ENCODE measurements at places on chromosomes 16 and 17. TPM values are rescaled to one million over a fixed set of nuclear protein-coding genes. Genes with fewer than 3 reads are reported as not detected.

PRM2 gene
- total RNA-seq = not detected

PKMYT1 gene
- total RNA-seq = 16.8 TPM

ADAP2 gene
- 3.0 TPM for total RNA-seq

SDR42E1 gene
- 0.22 TPM for total RNA-seq

PRRT2 gene
- 2.9 TPM for total RNA-seq

CORO6 gene
- total RNA-seq = 12.2 TPM

NAT9 gene
- 51.9 TPM for total RNA-seq

ABCA9 gene
- 7.0 TPM for total RNA-seq

PRR29 gene
- 0.11 TPM for total RNA-seq

SP6 gene
- total RNA-seq = 0.11 TPM

RRAD gene
- 8.0 TPM for total RNA-seq

Data from uterine smooth muscle cell (primary cell).